ENCODE measurements at places on chromosomes 1 and 21. TPM values are rescaled to one million over a fixed set of nuclear protein-coding genes. Genes with fewer than 3 reads are reported as not detected.

DNA sequence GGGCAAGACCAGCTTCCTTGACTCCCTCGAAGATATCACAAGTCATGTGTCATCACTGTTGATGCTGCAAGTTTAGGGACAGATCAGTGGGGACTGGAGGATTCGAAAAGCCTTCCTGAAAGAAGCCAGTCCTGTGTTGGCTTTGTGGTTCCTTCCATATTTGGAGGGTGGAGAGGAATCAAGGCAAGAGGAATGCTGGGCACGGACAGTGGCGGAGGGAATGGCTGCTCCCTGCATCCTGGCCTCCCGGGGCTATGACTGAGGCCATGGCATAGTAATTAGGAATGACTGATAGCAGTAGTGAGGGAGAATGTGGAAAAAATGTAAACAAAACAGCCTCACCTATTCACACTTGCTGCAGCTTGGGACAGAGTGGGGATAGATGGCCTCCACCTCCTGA lies 36.4 kb downstream of the VANGL1 start:
- no peak for DNase-seq

Gene DAB1
- total RNA-seq = 0.27 TPM

DNA sequence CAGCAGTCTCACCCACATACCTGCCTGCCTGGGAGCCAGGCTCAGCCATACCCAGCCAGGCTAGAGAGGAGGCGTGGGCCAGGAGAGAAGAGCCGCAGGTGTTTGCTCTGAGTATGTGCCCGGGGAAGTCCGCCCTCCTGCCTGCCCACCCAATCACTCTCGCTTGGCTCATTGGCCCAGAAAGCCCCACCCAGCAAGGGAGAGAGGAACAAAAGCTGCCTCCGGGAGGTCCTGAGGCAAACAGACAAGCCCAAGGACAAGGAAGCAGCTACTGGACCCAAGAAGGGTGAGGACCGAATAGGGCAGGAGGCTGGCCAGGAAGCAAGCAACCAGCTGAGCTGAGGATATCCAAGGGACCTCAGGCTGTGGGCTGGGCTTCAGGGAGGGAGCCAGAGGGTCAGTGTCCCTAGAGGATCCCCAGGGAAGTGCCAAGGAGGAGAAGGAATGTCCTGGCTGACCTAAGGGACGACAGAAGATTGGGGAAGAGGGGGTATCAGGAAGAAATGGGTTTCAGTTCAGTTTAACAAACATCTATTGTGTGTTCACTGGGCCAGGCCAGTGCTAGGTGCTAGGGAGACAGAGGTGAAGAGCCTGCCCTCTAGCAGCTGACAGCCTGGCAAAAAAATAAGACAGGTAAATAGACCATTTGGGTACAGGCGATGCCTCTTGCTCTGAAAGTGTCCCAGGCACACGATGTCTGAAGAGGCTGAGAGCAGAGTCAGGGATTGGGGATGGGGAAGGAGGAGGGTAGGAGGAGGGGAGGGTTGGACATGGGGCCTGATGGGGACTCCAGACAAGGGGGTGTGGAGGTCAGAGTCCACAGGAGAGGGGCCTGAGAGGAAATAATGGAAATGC lies at the start of gene GJB4:
Gene GJB4 (plus strand): TSS at position 238 of the 855 bp plus-strand sequence. CDS start 1,515 bp downstream, outside the sequence.
- no peak for DNase-seq

DNA sequence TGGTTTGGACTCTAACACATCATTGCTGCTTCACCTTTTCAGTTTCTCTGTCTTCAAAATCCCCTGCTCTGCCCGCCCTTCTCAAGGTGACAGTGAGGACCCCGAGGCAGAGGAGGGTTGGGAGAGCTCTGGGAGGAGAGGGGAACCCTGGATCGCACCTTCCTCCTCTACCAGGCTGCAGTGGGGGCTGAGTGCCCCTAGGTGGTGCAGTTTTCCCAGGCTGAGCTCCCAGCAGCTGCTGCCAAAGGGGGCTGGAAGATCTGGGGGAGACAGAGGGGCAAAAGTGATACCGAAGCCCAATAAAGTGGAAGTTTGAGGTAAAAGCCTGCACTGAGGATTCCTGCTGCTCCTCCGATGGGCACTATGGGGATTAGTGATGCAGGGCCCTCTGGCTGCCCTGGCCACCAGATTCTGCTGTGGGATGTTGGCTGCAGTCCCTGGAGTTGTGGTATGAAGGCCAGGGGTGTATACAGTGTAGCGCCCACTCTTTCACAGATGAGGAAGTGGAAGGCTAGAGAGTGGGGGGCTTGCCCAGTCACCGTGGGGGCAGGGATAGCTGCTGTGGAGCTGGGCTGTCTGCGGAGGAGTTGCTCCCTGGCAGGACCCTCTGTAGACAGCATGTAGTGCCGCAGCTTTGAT lies 40.7 kb upstream of the SCMH1 start:
- DNase-seq = no peak

- DNase-seq = no peak
Measured at GRCh38 chr1:51519865-51520699, 1.0 kb upstream of the EPS15 start.

- no peak for DNase-seq
Measured at GRCh38 chr1:17837233-17838030, 82.3 kb downstream of the ACTL8 start.

GRCh38 chr1:205224736-205225135 lies 3.0 kb upstream of the TMCC2 start:
- DNase-seq = no peak

DNA sequence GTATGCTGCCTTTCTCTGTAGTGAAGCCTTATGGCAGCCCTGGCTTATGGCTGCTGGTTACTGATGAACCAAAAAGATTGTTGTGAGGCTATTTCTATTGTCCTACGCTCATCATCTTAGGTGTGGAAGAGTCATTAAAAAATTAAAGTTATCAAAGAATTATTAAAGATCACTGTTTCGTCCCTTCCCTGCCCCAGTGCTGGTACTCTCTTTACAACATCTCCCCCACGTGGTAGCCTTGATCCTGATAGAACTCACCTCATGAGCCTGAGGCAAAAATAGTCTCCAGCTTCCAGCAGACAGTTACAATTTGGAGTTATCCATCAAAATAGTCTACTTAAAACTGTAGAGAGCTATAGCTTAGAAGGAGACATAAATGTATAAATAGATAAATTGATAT lies 201.5 kb downstream of the S1PR1 start:
- no peak for DNase-seq

DNA sequence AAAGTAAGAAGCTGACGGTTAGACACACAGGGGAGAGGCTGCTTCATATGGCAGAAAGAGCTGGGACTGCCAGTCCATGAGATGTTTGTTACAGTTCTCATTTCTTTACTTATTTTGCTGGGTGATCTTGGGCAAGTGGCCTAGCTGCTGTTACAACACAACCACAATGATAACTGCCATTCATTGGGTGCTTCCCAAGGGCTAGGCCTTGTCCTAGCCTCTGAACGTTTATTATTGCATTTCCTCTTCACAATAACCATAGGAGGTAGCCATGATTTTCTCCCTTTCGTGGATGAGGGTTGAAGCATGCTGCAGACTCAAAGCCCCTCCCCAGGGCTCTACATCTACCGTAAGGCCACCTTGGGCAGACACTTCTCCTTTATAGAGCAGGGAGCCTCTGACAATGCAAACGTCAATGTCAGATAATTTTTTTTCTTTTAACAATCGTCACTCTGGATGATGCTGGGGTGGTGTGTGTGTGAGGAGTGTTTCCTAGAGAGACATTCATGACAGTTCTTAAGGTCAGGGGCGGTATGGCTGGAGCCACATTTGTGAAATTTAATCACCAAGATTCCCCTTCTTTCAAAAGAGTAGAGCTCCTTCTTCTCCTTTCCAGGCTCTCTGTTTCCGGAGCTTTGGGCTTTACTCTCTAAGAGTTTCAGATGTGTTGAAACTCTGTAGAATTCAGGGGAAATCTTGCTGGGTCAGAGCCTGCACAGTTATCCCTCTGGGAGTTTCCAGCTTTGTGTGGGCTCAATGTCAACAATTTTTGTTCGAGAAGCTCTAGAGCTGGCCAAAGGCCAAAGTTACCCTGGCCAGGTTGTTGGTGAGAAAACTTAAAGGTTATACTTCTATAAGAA lies 138.5 kb upstream of the SGIP1 start:
- no peak for DNase-seq

Gene DISP3
- total RNA-seq = 0.43 TPM

GRCh38 chr1:12229386-12229834 lies 420 bp upstream of the VPS13D start:
- DNase-seq = no peak

Gene DNM3
- 3.7 TPM for total RNA-seq

Measured in osteocyte (in vitro differentiated cells).